ENCODE measurements at places on chromosomes 7 and 10.

GRCh38 chr10:119515511-119516045, 26.9 kb downstream of the RGS10 start:
- no peak for DNase-seq

DNA sequence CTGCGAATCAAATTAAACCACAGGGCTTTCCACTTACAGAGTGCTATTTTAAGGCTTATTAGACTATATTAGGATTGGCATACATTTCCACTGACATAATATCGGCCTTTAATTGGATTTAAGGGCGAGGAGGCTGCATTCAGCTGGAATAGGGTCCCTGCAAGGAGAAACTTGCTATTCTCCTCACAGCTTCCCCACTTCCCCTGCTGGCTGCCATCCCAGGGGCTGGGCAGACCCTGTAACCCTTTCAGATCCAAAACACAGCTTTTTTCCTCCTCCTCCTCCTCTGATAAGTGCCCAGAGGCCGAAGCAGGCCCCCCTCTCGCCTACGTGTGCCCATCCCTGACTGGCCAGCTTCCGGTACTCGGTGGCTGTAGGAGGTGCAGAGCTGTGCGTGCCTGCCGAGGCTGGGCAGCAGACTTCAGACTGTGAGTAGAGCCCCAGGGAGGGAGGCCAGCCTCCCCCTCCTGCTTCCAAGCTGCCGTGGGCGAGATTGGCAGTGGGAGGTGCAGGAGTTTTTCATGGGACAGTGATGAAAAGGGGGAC, 224.2 kb downstream of the PLXNA4 start:
- DNase-seq, result no peak

GRCh38 chr10:131898713-131899112, 2.1 kb upstream of the PPP2R2D start:
- DNase-seq, result no peak

GRCh38 chr10:103069453-103070331, 123.4 kb downstream of the NT5C2 start:
- peak; percentile 78 for DNase-seq

GRCh38 chr7:137981175-137981574, 20.7 kb downstream of the CREB3L2 start:
- DNase-seq, result no peak

- DNase-seq, result no peak
Observed at GRCh38 chr10:133058331-133059092, 29.2 kb upstream of the ADGRA1 start.

GRCh38 chr7:29030781-29031275, 72.7 kb upstream of the TRIL start:
- DNase-seq, result no peak

DNA sequence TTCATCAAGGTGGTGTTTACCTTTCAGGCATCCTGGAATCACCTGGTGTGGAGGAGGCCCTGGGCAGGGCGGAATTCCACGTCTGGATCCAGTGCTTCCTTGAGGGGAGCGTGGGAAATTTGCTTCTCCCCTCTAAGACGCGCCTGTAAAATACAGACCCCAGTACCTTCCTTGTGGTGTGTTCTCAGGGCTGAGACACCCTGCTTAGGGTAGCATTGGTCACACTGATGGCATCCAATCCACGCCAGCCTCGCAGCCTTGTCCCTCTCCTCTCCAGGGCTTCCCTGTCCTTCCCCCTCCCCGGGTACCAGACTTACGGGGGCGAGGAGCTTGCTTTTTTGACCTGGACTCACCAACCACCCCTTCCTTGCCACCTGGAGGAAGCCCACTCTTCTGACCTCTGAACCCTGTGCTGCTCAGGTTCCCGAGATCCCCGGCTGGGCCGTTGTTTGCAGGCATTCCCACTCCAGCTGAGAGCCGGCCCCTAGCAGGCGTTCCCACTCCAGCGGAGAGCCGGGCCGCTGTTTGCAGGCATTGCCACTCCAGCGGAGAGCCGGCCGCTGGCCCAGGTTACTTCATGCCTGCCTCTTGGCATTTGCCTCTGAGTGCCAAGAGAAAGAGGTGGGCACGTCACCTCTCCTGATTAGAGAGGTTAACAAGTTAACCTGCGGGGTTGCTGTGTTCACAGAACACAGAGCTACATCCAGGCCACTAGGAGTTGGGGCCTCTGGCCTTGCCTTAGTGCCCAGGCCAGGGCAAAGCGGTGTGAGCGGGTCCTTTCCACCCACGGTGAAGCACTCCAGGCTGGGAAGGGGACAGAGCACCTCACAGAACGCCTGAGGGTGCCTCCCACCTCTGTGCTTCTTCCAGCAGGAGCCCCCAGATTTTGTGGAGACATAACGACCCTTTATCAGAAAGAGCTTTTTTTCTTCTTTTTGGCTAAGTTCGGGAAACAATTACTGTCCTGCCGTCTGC, 254.0 kb upstream of the PPP2R2D start:
- DNase-seq, result no peak

GRCh38 chr7:113790025-113790424, 128.8 kb downstream of the PPP1R3A start:
- no peak for DNase-seq

GRCh38 chr7:128019288-128019687, 11.9 kb downstream of the LRRC4 start:
- no peak for DNase-seq

GRCh38 chr10:391305-391704, 256.1 kb downstream of the ZMYND11 start:
- no peak for DNase-seq
